ENCODE measurements at places on chromosomes 5 and 9.

GRCh38 chr5:138448481-138449398 lies 9.9 kb downstream of the REEP2 start:
- DNase-seq = no peak

DNA sequence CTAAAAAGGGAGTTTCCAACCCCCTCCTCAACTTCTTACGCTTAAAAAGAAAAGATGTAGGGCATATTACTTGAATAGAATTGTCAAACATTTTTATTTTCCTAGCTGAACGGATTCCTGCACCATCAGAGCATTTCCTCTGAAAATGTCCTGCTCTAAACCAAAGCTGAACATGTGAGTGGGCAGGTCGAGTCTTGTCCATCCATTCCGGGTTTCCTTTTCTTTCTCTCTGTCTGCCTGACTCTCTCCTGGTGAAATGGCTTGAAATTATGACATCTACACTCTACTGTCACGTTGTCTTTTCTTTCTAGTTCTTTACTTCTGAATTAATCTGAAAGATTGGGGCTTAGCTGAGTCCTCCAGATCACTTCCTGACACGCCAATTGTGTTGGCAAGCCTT lies 39.2 kb upstream of the PTPN3 start:
- DNase-seq = no peak

DNA sequence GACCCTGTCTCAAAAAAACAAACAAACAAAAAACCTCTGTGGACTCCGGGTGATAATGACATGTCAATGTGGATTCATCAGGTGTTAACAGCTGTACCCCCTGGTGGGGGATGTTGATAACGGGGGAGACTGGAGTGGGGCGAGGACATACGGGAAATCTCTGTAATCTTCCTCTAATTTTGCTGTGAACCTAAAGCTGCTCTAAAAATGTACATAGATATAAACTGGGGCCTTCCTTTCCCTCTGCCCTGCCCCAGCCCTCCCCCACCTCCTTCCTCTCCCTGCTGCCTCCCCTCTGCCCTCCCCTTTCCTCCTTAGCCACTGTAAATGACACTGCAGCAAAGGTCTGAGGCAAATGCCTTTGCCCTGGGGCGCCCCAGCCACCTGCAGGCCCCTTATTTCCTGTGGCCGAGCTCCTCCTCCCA lies 1.4 kb upstream of the CEL start:
- DNase-seq = no peak

GRCh38 chr5:130712324-130712723 lies 452.7 kb downstream of the HINT1 start:
- no peak for DNase-seq

- no peak for DNase-seq
These were observed 36.8 kb downstream of the ELL2 start for GRCh38 chr5:95924720-95925377.

- DNase-seq = no peak
These were observed 89.6 kb downstream of the RAPGEF1 start for GRCh38 chr9:131650254-131650653.

GRCh38 chr5:83036991-83037575 lies 40.1 kb downstream of the TMEM167A start:
- DNase-seq = no peak

DNA sequence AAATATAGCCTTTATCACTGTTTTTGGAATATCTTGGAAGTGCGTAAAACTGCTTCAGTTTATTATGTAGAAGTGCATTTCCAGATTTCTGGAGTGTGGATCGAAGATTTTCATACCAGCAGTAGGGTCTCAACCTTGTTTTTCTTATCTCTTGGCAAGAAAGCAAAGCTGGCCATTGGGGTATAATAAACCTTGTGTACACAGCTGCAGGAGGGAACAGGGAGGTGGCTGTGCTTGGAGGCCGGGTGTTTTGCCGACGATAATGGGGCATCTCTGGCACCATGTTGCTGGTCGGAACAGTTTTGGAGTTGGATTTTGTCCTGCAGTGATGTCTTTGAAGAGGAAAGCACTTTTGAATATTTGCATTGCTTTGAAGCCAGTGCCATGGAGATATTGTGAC lies 308.8 kb upstream of the DMRT1 start:
- no peak for DNase-seq
